ENCODE measurements at places on chromosomes 4 and X.

DNA sequence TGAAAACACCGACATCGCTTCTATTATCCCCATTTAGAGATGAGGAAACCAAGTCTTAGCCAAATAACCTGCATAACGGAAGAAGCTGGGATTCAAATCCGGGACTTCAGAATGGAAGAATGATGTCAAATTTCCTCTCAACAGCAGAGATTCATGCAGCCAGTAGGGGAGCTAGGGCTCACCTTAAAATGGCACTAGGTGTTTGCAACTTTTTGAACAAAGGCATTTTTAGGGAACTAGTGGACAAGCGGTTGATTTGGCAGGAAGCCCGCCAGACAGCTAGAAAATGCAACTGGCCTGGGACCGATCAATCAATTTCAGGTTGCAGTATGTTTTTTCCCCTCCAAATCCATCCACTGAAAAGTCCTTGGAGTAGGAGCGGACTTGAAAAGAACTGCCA lies 224.2 kb downstream of the PTTG2 start:
- DNase-seq = no peak

- no peak for DNase-seq
Observed at GRCh38 chr4:6369924-6370645, 100.4 kb downstream of the WFS1 start.

- no peak for DNase-seq
Observed at GRCh38 chr4:1019729-1020470, 8.5 kb downstream of the FGFRL1 start.

DNA sequence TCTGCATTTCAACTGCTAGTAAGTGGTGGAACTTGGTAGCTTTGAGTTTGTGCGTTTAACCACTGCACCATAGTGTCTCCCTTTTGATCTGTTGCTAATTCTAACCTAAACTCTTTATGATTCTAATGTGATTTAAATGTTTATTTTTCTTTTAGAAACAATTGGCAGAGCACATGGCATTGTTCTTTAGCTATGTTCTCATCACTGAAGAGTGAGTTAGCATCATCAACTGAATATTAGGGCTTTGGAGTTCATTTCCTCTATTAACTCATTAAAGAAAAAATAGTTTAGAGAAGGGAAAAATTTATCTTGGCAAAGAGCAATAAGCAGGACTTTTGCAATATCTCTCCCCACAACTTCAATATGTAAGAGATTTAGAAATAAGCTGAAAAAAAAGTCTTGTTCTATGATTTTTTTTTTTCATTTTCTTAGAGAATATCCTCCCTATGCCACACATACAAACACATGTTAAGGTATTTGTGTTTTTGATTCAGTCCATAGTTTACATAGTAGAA lies 25.7 kb downstream of the CPEB2 start:
- no peak for DNase-seq

GRCh38 chr4:8215001-8215427 lies 15.9 kb downstream of the SH3TC1 start:
- peak; percentile 74 for DNase-seq

GRCh38 chr4:148452970-148453369 lies 10.8 kb upstream of the NR3C2 start:
- no peak for DNase-seq

DNA sequence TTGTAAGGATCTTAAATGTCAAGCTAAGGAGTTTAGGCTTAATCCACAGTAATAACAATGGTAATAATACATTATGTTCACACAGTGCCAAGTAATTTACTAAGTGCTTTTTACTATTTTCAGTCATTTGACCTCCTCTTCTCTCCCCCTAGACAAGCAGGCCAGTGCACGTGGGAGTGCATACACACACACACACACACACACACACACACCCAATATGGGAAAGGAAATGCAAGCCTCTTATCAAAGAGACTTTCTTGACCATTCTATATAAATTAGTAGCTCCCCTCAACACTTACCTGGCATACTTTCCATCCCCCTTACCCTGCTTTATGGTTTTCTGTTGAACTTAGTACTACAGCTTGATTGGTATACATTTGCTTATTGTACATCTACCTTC lies 3.8 kb upstream of the GPRIN3 start:
- no peak for DNase-seq

DNA sequence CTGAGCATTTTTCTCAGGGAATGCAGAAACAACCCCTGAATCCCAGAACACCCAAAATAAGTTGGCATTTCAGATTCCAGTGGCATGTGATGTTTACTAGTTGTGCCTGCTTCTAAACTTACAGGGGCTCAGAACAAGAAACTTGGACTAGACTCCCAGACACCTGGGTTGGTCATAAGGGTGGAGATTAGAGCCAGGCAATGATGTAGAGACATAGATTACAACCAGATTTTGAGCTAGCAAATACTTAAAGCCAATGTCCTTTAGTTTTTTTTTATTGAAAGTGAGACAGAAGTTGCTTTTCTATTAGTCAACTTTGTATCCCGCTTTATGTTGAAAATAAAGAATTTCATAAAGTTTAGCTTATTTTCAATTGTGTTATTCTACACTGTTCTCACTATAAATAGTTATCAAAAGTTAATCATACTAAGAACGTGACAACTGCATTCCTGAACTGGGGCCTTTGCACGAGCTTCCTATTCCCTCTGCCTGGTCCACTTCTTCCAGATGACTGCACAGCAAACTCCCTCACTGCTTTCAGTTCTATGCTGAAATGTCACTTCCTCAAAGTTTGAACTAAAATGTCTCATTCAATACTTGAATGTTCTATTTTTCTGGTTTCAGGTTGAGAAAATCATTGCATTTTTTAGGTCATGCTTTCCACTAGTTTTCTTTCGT lies 224.7 kb upstream of the PPP1R2C start:
- no peak for DNase-seq
